Pancreas (tissue), 10 donors: ENCODE measurements at places on chromosomes 12 and 14.

- DNase-seq, result no peak
These were observed 858.2 kb upstream of the FLRT2 start for GRCh38 chr14:84671776-84672175.

- DNase-seq, result no peak
These were observed 20.8 kb upstream of the AMN start for GRCh38 chr14:102901633-102902032.

DNA sequence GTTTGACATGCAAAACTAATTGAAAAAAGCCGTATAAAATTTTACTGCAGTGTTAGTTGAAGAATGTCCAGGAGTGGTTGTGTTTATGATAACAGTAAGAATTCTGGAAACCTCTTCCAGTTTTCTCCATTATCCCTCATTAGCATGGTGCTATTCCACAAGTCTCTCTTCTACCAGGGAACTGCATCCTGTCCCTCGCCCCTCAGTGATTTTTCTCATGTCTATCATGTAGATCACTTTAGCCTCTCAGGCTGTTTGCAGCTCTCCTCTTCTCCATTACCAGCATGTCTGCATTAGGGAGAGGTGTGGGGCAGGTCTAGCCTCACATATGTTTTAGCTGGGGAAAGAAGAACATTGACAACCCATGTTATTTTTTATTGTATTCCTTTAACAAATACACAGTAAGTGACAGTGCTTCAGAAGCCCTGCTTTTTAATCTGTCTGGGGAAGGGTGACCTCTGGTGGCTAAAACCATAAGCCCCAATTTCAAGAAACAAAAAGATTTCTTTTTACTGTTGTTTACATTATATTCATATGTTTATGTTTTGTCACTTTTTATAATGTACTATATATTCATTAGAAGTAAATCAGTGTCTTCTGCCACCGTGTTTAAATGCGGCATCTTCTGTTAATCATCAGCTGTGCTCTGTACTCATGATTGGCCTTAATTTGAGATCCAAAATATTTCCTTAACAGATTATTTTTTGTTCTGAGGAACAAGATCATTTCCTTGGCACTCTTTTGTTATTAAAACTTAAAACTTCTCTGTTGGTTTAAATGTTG is 70.7 kb downstream of the RASSF8 start:
- peak; percentile 22 for DNase-seq

DNA sequence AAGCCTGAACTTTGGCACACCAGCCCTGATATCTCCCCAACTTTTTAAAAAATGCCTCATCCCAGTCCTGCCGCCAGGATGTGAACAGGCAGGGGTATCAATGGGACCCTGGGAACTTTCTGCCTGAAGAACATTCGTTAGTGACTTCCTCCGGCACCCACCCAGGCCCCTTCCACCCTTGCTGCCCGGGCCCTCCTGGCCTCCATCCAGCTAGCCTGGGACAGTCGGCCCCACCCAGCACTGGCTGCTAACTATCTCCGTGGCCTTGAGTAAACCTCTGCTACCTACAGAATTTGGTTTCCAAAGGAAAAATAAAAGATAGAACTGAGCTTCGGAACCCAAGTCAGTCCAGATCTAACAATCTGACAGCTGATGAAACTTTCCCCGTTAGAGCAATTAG is 14.3 kb downstream of the SCARB1 start:
- DNase-seq, result no peak

DNA sequence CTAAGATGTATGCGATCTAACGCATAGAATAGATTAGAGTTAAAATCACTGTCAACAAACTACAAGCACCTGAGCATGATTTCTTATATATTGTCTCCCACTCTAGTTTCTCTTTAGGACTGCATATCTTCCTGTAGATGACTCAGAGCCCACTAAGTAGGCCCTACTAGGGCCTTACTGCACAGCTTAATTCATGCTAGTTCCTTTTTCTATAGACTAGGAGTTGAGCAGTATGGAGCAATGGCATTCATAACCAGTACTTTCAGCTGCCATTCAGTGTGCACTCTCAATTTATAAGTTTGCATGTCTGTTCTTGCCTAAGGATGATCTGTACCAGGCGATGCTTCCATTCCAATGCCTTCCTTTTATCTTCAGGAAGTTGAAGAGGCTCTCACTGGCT is 103.5 kb downstream of the METTL25 start:
- DNase-seq, result no peak

GRCh38 chr12:106740818-106741217 is 33.7 kb upstream of the RIC8B start:
- no peak for DNase-seq
